Activated CD4-positive, alpha-beta memory T cell treated with anti-CD3 and anti-CD28 coated beads for 36 hours (primary cell): ENCODE measurements at places on chromosomes 13 and 19. TPM values are rescaled to one million over a fixed set of nuclear protein-coding genes. Genes with fewer than 3 reads are reported as not detected.
A peak's percentile ranks its signal among the peaks of the same experiment; 100 is the strongest.

GRCh38 chr19:10158071-10158470, 36.7 kb downstream of the DNMT1 start:
- no peak for DNase-seq

DNA sequence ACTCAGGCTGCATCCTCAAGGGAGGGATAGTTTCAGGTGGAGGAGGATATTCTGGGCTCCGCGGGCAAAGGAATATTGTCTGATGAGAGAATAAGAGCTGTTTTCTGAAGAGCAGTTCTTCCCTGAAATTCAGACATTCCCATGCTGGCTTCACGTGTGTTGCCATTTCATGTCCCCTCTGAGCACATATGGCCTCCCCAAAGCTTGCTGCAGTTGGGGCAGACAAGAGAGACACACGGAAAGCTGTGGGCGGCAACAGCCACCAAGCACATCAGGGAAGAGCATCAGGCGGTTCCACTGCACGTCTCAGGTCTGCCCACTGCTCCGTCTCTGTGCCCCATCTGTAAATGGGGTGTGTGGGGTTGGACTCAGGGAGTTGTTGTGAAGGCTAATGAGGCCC, 247.5 kb upstream of the TSHZ3 start:
- no peak for DNase-seq

- DNase-seq, result no peak
Measured at GRCh38 chr13:109720758-109721184, 65.6 kb downstream of the IRS2 start.

GRCh38 chr19:916645-917322, 349 bp upstream of the KISS1R start:
- peak; percentile 59 for DNase-seq

DNA sequence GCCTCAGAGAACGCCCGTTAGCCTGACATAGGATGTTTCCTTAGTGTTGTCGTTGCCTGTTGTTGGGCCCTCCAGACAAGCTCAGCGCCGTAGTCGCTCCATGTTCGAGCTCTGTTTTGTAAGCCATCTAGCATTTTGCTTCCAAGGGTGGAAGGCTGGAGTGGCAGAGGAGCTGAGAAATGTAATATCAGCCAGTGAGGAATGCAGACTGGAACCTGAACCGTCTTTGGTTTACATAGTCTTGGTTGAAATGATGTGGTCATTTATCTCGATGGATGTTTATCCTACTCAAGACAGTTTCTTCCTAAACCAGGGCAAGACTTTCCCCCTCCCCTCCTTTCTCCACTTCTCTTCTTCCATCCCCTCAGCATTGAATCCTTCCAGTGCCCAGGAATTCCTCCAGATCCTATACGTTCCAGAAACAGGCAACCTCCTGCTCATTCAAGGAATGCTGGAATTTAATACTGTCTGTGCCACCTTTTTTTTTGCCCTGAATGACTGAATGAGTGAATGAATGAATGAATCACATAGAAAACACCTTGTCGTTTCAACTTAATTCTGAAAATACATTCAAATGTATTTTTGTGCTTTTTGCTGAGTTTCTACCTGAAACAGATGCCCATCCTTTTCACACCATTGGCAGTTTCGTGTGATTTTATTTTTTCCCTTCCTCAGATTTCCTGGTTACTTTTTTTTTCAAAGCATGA, 109.5 kb upstream of the MBNL2 start:
- no peak for DNase-seq

The FXYD7 gene
- total RNA-seq, result 0.93 TPM

The PLPPR3 gene
- total RNA-seq, result not detected

The LMTK3 gene
- total RNA-seq, result 3.8 TPM

DNA sequence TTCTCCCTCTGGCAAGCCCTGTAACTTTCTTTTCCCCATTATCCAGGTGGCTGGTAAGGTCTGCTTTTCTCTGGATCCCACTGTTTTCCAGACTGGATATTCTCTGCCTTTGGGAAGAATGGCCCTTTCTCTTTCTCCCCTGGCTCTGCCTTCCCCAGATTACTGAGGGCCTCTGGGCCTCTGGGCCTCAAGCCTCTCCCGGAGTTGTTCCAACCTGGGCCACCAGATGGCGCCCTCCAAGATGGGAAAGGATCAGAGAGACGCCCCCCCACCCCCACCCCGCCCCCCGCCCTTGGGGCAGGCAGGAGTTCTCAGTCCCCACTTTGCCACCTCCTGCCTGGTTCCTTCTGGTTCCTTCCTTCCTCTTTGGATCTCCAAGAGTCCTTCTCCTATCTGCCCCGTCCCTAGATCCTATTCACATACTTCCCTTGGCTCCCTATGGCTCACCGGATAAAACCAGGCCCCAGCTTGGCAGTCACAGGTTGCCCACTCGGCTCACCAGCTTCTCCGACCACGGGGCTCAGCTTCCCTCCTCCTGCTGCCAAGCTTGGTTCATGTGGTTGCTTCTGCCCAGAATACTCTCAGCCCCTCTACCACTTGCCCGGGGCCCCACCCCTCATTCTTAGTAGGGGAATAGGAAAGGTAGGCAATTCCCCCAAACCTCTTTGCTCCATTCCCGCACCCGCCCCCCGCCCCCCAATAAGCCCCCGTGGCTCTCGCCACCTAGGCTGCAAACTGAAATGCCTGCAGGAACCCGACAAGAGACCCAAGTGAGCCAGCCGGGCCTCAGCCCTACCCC, 13.1 kb downstream of the EPS8L1 start:
- peak; percentile 85 for DNase-seq

The CYP4F12 gene
- total RNA-seq, result not detected

GRCh38 chr13:78596736-78597601, 6.4 kb downstream of the POU4F1 start:
- DNase-seq, result no peak

DNA sequence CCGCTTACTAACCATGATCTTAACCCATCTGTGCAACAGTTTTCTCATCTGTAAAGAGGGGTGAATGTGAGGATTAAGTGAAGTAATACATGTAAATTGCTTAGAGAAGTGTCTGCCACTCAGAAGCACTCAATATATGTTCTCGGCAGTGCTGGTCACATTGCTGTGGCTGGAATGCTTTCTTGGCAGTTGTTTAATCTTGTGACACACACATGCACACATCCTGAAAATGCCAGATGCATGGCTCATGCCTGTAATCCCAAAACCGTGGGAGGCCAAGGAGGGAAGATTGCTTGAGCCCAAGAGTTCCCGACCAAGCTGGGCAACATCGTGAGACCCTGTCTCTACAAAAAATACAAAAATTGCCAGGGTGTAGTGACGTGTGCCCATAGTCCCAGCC, 4.9 kb upstream of the DMKN start:
- DNase-seq, result no peak

DNA sequence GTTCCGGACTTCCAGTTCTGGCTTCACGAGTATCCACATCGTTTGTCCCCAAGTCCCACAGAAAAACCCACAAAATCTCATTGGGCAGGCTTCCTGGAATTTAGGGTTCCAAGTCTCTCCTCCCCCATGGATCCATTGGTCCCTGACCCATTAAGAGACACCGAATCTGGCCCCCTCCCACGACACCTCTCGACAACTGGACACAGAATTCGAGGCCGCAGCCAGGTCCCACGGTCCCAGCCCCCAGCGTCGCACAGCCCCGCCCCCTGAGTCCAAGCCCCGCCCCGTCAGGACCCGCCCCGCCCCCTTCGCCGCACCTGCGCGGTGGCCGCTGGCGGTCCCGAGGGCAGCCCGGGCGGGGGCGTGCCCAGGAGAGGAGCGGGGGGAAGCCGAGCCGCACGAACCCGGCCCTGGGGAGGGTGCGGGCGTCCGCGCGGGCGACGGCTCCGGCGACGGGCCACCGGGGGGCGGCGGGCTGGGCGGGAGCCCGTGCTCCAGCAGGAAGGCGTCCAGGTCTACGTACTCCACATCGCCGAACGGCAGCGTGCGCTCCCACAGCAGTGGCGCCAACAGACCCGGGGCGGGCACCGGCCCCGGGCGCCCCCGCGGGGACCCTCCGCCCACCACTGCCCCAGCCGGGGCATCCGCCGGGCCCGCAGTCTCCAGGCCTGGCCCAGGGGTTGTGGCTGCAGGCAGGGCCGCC, 1.8 kb downstream of the DBP start:
- peak; percentile 82 for DNase-seq

The PRDX2 gene
- 258 TPM for total RNA-seq

DNA sequence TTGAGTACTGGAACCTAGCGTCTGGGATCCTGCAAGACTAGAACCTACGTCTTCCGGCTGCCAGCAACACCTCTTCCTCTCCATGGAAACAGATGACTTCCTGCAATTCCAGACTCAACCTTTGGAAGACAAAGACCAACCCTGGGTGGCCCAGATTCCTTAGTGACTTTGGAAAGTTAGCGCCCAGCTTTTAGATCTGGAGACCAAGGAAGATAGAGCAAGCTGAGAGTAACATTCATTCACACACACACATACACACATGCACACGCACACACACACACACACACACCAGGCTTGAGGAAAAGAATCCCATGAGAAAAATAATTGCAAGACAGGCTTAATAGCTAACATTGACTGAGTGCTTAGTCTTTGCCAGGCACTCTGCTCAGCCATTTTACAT, 788.9 kb downstream of the UQCRFS1 start:
- DNase-seq, result no peak

GRCh38 chr13:39035204-39035603, 2.7 kb downstream of the PROSER1 start:
- no peak for DNase-seq

- DNase-seq, result no peak
Measured at GRCh38 chr13:28865149-28865744, 45.1 kb downstream of the MTUS2 start.

The FAM83E gene
- total RNA-seq, result 2.4 TPM

GRCh38 chr19:18390065-18390907, 4.3 kb downstream of the GDF15 start:
- DNase-seq, result no peak

GRCh38 chr19:19103167-19103566, 35.1 kb downstream of the TMEM161A start:
- no peak for DNase-seq

- no peak for DNase-seq
Measured at GRCh38 chr19:14441041-14441938, 8.2 kb downstream of the PKN1 start.

The XRCC1 gene
- 42.5 TPM for total RNA-seq

- DNase-seq, result no peak
Measured at GRCh38 chr13:43221611-43222010, 198.2 kb downstream of the DNAJC15 start.

The TEKTIP1 gene
- total RNA-seq, result 1.8 TPM

GRCh38 chr19:13024126-13024950, 29.1 kb downstream of the NFIX start:
- no peak for DNase-seq
